ENCODE measurements at places on chromosomes 1 and 21. TPM values are rescaled to one million over a fixed set of nuclear protein-coding genes. Genes with fewer than 3 reads are reported as not detected.

Gene COL6A2
- 97.2 TPM for total RNA-seq

- no peak for DNase-seq
- H3K36me3 ChIP-seq, result no peaks in the 10 kb centered on the region
- H3K27me3 ChIP-seq, result no peaks in the 10 kb centered on the region
- no peaks in the 10 kb centered on the region for H3K4me1 ChIP-seq
Measured at GRCh38 chr21:29777160-29777559, 162.6 kb downstream of the GRIK1 start.

DNA sequence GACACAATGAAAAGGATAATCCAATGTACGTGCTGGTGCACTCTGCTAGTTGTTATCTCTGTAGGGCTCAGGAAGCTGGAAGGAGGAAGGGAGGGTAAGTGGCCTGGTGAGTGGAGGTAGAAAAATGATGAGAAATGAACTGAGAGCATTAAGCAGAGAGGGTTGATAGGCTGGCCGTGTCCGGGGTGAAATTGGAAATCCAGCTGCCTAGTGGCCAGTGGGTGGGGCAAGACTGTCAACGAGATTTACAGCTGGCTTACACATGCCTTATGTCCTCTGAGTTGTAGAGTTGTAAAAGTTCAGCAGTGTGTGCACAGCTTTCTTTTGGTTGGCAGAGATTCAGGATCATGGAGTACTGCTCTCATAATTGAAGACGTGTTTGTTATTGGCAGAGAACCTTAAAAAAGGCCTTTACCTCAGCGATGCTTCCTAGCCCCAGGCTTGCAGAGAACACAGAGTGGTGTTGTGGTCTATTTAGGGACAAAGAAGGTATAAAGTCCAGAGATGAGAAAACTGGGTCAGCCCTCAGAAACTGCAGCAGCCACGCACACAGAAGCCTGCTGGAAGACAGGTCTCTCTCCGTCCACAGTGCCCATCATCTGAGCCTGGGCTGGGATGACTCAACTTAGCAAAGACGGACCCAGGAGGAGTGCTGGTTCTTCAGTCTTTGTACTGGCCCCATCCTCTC, 132.4 kb downstream of the EDEM3 start:
- no peaks in the 10 kb centered on the region for H3K27me3 ChIP-seq
- no peaks in the 10 kb centered on the region for H3K4me1 ChIP-seq
- no peak overlapping the region for H3K27ac ChIP-seq
- H3K36me3 ChIP-seq, result peaks cover 3% of the 10 kb centered on the region
- no peak overlapping the region for H3K4me3 ChIP-seq

DNA sequence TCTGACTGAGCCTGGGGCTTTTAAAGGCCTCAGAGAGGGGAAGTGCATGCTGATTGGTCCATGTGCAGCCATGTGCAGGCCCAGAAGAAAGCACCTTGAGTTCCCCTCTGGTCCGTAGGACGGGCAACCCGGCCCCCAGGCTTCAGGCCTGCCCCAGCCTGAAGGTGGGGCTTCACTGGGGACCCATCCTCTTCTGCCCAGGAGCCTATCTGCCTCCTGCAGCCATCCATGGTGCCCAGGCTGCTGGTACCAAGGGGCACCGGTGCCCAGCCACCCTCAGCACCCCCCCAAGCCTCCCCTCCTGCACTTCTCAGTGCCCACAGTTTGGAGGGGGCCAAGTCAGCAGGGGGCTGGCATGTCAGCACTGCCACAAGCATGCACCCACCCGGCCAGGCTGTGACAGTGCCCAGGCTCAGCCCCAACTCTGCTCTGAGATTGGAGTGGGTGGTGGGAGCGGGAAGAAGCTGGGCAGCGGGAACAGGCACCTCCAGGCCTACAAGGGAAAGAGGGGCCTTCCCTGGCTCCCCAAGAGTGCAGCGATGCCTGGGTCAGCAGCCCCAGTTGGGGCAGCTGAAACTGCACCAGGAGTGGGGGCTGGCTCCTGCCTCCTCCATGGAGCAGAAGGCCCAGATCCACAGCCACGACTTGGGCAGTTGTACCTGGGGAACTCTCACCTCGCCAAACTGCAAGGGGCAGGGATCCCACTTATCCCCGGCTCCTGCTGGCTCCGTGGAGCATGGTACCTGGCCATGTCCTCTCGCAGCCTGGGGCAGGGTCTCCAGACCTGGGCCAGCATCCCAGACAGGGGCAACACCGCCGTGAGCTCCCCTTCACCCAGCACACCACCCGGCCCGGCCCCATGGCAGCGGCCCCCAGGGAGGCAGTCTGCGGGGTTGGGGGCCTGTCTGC, 11.7 kb downstream of the COL6A2 start:
- no peaks in the 10 kb centered on the region for H3K4me1 ChIP-seq
- H3K27me3 ChIP-seq, result no peaks in the 10 kb centered on the region
- DNase-seq, result no peak
- no peaks in the 10 kb centered on the region for H3K36me3 ChIP-seq
- no peak overlapping the region for H3K27ac ChIP-seq

Gene NUP210L
- 0.18 TPM for total RNA-seq

DNA sequence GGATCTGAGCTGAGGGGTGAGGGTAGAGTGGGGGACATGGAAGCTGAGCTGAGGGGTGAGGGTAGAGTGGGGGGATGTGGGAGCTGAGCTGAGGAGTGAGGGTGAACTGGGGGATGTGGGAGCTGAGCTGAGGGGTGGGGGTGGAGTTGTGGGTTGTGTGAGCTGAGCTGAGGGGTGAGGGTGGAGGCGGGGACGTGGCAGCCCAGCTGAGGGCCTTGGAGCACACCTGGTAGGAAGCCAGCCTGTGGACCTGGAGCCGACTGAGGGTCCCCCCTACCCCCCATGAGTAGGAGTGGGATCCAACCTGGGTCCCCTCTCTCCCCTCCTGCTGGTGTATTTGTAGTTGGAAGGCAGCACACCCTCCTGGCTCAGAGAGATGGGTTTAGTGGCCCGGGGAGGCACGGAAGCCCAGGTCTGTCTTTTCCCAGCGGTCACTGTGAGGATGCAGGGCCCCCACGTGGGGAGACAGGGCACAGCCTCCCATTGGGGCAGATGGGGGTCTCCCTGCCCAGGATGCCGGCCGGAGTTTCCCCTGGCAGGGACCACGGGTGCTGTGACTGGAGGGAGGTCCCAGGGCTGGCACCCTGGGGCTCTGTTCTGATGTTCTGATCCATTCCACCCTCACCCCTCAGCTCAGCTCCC, 13.2 kb upstream of the NPHP4 start:
- DNase-seq, result no peak
- H3K4me1 ChIP-seq, result peaks cover 38% of the 10 kb centered on the region
- no peaks in the 10 kb centered on the region for H3K36me3 ChIP-seq

Gene GLMP
- 22.9 TPM for total RNA-seq

DNA sequence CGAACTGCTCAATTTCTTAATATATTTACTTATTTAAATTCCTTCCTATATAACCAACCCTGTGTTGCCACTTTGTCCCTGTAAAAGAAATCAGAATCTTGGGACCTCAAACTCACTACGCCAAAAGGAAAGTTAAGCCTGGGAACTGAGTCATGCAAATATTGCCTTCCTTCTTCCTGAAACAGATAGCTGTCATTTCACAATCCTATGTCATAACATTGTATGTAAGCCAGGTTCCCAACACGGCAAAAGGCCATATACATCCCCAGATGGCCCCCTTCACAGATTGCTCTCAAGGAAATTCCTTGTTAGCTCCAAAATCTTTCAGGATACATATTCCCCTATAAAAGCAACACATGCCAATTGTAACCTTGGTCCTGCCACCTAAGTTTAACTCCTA, 39.7 kb downstream of the C21orf91 start:
- H3K4me1 ChIP-seq, result peaks cover 48% of the 10 kb centered on the region
- H3K4me3 ChIP-seq, result no peak overlapping the region
- no peaks in the 10 kb centered on the region for H3K27me3 ChIP-seq
- no peak overlapping the region for H3K27ac ChIP-seq
- H3K36me3 ChIP-seq, result no peaks in the 10 kb centered on the region
- DNase-seq, result no peak

GRCh38 chr21:18443085-18443484, 39.5 kb upstream of the TMPRSS15 start:
- peaks cover 3% of the 10 kb centered on the region for H3K4me1 ChIP-seq
- H3K27ac ChIP-seq, result no peak overlapping the region

DNA sequence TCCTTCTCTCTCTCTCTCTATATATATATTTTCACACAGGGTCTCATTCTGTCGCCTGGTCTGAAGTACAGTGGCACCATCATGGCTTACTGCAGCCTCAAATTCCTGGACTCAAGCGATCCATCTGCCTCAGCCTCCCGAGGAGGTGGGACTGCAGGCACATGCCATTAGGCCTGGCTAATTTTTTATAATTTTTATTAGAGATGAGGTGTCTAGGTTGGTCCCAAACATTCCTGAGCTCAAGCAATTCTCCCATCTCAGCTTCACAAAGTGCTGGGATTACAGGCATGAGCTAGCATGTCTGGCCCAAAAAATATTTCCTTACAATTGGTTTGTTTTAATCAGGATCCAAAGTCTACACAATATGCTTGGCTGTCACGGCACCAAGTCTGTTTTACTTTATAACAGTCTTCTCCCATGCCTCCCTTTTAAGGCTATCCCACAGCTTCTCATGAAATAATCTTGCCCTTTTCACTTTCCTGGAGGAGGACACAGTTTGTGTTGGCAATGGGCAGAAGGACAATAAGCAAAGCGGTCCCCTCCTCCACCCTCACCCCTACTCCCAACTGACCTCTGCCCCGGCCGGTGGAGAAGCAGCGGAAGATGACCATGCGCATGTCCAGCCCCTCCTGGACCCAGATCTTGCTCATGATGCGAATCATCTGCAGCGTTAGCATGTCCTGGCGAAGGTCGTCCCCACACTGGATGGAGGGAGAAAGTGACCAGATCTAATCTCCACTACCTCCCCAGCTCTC, 28.2 kb upstream of the PPP1R15B start:
- no peak overlapping the region for H3K4me3 ChIP-seq
- DNase-seq, result no peak
- H3K36me3 ChIP-seq, result peaks cover 52% of the 10 kb centered on the region
- no peaks in the 10 kb centered on the region for H3K4me1 ChIP-seq
- no peak overlapping the region for H3K27ac ChIP-seq

DNA sequence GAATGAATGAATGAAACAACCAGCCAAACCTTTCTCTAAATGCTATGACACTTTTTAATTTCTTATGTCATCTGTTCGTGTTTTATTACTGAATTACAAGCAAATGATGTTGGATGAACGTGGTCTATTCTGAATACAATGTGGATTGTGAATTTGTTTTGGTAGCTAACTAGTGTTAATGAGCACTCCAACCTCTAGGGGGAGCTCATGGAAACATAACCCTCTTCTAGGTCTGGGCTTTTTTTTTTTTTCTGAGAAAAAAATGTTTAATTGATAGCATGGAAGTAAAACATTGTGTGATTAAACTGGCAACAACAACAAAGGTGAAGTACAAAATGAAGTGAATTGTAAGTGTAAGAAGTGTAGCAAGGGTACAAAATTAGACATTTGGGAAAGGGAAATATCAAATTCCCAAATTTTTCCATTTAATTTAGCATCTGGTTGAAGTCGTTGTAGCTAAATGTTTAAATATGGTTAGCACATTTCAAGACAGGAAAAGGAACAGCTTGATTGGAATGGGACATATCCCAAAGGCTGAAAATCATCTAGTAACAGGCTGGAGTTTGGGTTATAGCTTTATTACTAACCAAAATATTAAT, 42.6 kb upstream of the PTGS2 start:
- no peaks in the 10 kb centered on the region for H3K4me1 ChIP-seq
- H3K27ac ChIP-seq, result no peak overlapping the region
- no peaks in the 10 kb centered on the region for H3K27me3 ChIP-seq
- H3K4me3 ChIP-seq, result no peak overlapping the region

DNA sequence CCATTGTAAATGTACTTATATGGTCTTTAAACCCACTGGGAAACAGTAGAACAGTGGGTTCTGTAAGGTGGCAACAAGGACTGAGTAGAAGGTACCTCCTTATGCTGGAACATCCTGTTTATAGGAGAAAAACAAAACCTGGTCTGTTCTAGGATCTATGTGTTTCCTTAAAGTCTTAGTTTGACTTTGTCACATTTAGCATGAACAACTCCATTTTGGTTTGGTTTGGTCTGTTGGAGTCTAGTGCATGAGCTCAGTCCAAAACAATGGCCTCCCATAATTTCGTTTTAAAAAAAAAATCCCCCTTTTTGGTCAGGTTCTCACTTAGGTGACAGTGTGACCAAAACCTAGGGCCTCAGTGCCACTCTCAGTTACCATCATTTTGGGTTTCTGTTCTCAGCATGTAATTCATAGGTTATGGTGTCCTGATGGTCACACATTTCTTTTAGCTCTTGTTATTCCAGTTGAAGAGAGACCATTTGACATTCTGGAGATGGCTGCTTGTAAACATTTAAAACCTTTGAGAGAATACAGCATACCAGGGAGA, 66.4 kb upstream of the IL12RB2 start:
- H3K27ac ChIP-seq, result no peak overlapping the region
- H3K4me3 ChIP-seq, result no peak overlapping the region
- no peaks in the 10 kb centered on the region for H3K27me3 ChIP-seq
- no peak for DNase-seq
- no peaks in the 10 kb centered on the region for H3K36me3 ChIP-seq

Gene ENTREP3
- 6.9 TPM for total RNA-seq

- peaks cover 38% of the 10 kb centered on the region for H3K27me3 ChIP-seq
- no peak for DNase-seq
- H3K27ac ChIP-seq, result no peak overlapping the region
- H3K4me3 ChIP-seq, result no peak overlapping the region
Measured at GRCh38 chr1:9419369-9420041, 119.8 kb upstream of the SLC25A33 start.

DNA sequence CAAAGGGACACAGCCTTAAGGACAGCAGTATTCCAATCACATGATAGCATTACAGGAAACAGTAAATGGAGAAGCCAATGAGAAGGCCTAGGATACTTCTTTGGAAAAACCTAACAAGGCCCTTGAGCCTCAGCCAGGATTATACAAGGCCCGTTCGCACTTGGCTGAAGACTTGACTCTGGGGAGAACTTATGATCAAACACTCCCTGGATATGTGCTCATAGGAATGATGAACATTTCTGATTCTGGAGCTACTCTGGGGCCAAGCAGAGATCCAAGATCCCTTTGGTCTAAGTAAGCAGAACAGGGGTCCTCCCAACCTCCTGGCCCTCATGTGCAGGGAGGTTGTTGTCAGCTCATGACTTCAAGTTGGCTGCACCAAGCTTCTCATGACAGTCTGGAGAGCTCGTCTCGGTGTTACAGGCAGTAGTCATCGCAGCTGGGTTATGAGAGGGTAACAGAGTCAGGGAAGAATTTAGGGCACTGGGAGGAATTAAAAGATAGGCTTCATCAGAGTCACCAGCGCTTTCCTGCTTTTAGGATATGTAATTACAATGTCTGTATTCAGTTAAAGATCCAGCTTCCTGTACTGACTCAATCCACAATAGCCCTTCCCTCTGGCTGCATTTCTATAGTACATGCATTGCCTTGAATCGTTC, 92.5 kb upstream of the IRF2BP2 start:
- no peaks in the 10 kb centered on the region for H3K27me3 ChIP-seq
- H3K4me3 ChIP-seq, result no peak overlapping the region
- no peaks in the 10 kb centered on the region for H3K4me1 ChIP-seq
- H3K27ac ChIP-seq, result no peak overlapping the region

GRCh38 chr1:67626861-67627235, 58.2 kb upstream of the GADD45A start:
- H3K36me3 ChIP-seq, result no peaks in the 10 kb centered on the region
- H3K27me3 ChIP-seq, result no peaks in the 10 kb centered on the region
- H3K4me3 ChIP-seq, result no peak overlapping the region
- no peak overlapping the region for H3K27ac ChIP-seq
- no peak for DNase-seq

Gene CCDC24
- total RNA-seq, result 5.2 TPM
